ENCODE measurements at places on chromosomes 12 and 14.

DNA sequence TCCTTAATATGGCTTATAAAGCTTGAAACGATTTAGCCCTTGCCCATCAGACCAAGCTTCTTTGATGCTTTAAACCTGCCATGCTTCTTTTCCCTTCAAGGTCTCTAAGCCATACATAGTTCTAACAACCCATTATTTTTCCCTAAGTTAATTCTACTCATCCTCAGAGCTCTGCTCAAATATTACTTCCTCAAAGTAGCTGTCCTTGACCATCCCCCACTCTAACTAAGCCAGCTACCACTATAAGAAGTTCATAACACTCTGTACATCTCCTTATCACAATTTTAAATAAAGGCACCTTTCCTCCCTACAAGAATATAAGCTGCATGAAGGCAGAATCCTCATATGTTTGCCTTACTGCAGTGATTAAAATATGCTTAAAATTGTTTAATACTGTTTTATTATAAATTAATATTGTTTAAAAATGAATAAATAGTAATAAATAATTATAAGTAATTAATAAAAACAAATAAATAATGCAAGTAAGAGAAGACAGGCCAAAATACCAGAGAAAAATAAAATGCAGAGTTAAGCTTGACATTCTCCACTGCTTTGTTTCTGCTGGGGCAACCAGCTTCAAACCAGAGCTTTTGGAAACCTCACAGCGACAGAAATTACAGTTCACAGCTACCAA lies 76.8 kb downstream of the NUMB start:
- no peak for DNase-seq

DNA sequence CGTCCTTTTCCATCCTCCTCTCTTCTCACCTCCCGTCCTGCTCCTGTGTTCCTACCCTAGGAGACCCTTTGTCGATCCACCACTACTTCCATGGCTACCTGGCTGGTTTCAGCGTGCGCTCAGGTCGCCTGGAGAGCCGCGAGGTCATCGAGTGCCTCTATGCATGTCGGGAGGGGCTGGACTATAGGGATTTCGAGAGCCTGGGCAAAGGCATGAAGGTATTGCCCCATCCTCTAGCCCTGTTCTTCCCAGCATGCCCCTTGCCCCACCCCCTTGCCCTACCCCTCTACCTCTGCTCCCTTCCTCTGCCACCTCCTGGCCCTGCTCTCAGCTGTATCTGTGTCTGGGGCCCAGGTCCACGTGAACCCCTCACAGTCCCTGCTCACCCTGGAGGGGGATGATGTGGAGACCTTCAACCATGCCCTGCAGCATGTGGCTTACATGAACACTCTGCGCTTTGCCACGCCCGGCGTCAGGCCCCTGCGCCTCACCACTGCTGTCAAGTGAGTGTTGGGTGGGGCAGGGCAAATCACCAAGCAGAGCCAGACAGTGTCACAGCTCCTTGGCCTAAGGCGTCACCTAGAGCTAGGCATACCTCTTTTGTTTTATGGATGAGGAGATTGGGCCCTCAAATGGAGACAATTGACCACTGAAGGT lies 12.8 kb downstream of the CLSTN3 start:
- no peak for DNase-seq

- no peak for DNase-seq
Measured at GRCh38 chr12:88958153-88958552, 377.9 kb upstream of the KITLG start.

DNA sequence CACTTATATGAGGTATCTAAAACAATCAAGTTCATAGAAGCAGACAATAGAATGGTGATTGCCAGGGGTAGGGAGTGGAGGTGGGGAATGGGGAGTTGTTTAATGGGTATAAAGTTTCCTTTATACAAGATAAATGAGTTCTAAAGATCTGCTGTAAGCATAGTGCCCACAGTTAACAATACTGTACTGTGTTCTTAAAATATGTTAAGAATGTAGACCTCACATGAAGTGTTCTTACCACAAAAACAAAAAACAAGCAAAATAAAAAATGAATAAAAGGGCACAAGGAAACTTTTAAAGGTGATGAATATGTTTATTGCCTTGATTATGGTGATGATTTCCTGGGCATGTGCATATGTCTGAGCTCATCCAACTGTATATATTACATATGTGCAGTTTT lies 211.8 kb downstream of the MSRB3 start:
- no peak for DNase-seq

GRCh38 chr14:85529803-85530574 lies at the start of gene FLRT2:
Gene FLRT2 (plus strand): TSS chr14:85530144. CDS start chr14:85621515, 91,371 bp downstream.
- no peak for DNase-seq

- no peak for DNase-seq
Measured at GRCh38 chr12:85834378-85834777, 1.8 kb downstream of the RASSF9 start.

DNA sequence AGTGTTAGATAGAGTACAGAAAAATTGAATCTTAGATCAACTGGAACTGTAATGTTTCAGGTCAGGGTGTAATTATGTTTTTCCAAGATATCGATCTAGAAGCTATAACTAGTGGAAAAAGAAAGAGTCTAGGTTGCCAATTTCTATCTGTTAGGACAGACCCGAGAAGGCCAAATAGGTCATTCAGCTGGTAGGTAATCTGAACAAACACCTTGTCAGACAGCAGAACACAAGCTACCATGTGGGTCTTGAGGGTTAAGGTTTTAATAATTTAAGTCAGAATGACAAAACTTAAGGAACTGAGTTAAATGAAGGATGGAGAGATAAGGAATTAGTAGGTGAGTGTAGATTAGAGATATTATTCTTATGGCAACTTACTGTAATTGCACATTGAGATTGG lies 44.9 kb upstream of the KCNMB4 start:
- DNase-seq: no peak

- DNase-seq: no peak
Measured at GRCh38 chr12:49227713-49228112, 37.2 kb upstream of the TUBA1C start.

DNA sequence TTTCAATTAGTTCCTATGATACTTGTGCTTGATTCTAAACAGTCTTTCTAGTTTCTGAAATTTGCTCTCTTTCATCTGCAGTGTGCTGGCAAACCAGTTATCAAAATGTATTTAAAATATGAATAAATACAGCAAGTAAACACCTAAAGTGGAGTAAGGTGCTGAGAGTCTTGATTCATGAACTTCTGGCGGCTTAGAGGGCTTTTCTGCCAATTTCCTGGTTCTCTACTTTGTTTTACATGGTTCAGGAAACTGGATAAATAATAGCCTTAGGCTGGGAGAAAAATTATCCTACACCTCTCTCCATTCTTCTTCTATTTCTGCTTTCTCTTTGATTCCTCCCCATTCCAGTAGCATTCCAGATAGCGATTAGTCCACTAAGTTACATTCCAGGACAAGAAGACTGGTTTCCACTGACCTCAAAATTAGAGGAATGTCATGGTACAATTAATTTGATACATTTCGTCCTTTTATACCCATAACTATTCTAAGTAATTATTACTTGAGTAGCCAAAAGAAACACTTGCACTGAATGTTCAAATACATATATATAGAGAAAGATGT lies 14.9 kb downstream of the ATP2B1 start:
- DNase-seq: peak; percentile 21

GRCh38 chr12:39006286-39006685 lies 100.9 kb upstream of the CPNE8 start:
- no peak for DNase-seq

DNA sequence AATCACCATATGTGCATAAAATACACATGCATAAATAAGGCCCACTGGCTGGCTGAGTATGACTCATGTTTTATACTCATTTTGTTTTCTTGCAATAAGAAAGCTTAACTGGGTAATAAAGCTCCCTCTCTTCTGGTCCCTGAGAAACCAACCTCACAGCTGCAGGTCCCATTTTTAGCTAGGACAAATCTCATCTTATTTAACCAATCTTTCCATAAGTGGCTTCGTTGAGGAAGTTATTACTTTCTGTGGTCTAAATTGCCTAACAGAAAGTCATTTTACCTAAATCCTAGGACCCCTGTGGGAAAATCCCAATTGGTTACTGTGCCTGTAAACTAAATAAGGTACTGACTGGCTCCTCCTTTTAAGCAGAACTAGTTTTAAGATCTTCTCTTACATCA lies 232.8 kb upstream of the FBXO33 start:
- no peak for DNase-seq

DNA sequence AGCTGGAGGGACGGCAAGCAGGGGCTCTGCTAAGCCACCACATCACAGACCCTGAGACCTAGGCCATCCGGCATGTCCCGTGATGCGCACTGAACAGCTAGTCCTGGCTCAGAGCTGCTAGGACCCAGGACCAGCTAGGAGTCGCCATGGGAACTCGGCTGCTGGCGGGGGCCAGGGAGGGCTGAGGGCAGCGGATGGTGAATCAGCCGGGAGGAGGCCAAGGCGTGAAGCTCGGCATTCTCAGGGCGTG lies 5.1 kb downstream of the AHNAK2 start:
- no peak for DNase-seq

Measured in right lung (tissue), 10 donors.